Small intestine (tissue), 16 donors: ENCODE measurements at places on chromosomes 13 and 19. TPM values are rescaled to one million over a fixed set of nuclear protein-coding genes. Genes with fewer than 3 reads are reported as not detected.

DNA sequence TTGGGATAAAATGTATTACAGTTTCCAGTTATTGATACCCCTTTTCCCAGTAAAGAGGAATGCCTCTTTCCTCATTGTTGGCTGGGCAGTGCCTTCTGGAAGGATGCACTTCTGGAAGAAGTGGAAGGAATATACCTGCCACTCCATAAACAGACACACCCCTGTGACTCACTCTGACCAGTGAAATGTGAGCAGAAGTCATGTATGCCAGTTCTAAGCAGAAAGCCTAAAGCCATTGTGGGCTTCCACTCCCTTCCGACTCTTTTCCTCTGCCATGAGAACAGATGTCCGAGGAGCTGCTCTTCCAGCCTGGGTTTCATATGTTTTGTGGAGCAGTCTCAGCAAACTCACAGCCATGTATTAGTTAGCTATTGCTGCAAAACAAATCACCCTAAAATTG, 166.1 kb upstream of the SERP2 start:
- no peaks in the 10 kb centered on the region for H3K4me1 ChIP-seq
- H3K36me3 ChIP-seq, result no peaks in the 10 kb centered on the region
- no peak for DNase-seq
- no peak overlapping the region for H3K27ac ChIP-seq

- no peak overlapping the region for H3K27ac ChIP-seq
- H3K36me3 ChIP-seq, result no peaks in the 10 kb centered on the region
- no peaks in the 10 kb centered on the region for H3K4me1 ChIP-seq
- no peaks in the 10 kb centered on the region for H3K27me3 ChIP-seq
- H3K4me3 ChIP-seq, result no peak overlapping the region
These were observed 133.5 kb upstream of the MIR17HG start for GRCh38 chr13:91214031-91214430.

DNA sequence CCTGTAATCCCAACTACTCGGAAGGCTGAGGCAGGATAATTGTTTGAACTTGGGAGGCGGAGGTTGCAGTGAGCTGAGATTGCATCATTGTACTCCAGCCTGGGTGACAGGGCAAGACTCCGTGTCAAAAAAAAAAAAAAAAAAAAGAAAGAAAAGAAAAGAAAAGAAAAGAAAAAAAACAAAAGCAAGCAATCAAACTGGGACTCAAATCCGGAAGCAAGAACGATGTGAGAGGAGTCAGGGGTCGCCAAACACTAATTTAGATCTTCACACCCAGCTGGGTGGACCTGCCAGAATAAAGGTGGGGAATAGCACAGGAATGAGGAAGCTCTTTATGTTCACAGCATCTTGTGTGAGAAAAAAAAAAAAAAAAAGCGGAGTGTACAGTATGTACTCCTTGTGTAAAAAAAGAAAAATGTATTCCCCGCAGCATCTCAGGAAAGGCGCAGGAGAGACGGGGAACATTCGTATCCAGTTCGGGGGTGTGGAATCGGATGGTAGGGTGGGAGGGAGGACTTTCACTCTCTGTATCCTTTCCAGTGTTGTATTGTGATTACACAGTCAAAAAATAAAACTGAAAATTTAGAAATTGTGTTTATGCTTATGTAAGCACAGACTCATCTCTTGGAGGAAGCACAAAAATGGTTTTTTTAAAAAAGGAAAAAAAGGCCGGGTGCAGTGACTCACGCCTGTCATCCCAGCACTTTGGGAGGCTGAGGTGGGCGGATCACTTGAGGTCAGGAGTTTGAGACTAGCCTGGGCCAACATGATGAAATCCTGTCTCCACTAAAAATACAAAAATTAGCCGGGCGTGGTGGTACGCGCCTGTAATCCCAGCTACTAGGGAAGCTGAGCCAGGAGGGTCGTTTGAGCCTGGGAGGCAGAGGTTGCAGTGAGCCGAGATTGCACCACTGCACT, 7.6 kb downstream of the DNAJB1 start:
- DNase-seq, result no peak
- no peak overlapping the region for H3K27ac ChIP-seq
- H3K36me3 ChIP-seq, result no peaks in the 10 kb centered on the region
- H3K4me1 ChIP-seq, result peaks cover 23% of the 10 kb centered on the region
- no peak overlapping the region for H3K4me3 ChIP-seq
- no peaks in the 10 kb centered on the region for H3K27me3 ChIP-seq

DNA sequence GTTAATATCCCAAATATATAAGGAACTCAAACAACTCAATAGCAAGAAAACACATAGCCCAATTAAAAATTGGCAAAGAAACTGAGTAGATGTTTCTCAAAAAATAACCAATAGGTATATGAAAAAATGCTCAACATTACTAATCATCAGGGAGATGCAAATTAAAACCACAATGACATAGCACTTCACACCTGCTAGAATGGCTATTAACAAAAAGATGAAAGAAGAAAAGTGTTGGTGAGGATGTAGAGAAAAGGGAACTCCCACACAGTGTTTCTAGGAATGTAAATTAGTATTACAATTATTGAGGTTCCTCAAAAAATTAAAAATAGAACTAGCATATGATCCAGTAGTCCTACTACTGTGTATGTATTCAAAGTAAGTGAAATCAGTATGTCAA, 1212.8 kb downstream of the DIAPH3 start:
- H3K27me3 ChIP-seq, result no peaks in the 10 kb centered on the region
- no peaks in the 10 kb centered on the region for H3K4me1 ChIP-seq
- H3K4me3 ChIP-seq, result no peak overlapping the region
- H3K27ac ChIP-seq, result no peak overlapping the region

GRCh38 chr13:35961461-35962220, 169.5 kb downstream of the DCLK1 start:
- no peaks in the 10 kb centered on the region for H3K36me3 ChIP-seq
- no peaks in the 10 kb centered on the region for H3K27me3 ChIP-seq
- H3K27ac ChIP-seq, result no peak overlapping the region
- no peak for DNase-seq
- no peak overlapping the region for H3K4me3 ChIP-seq

DNA sequence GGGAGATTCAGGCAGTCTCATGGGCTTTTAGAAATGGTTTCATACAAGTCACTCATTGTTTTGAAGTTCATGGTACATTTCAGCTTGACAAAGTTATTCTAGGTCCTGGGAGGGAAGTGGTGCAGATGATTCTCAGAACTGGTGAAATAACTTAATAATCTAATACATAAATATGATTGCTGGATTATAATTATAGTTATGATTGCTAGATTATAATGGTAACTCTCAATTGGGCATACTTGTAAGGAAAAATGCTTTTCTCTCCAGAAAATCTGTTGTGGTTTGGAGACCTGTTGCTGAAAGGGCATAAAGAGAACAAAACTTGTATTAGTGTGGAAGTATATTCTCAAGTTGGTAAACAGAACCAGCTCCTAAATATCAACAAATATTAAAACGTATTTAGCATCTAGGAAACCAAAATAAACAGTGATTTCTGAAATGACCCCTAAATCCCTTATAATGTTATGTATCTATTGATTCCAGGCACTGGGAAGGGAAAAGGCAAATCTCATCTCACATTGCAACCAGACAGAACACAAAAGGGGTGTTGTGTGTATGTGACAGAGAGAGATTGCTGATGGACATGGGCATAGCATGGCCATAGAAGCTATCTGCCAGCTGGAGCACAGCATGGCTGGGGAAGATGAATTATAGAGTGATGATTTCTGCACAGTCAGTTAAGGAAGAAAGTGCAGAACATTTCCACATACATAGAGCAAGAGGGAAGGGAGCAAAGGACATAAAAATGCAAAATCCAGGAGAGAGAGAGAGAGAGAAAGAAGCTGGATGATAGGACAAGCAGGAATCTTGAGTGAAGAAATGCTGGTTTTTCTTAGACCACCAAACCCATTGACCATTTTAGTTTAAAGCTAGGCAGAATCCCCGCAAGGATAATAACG, 87.1 kb upstream of the FRY start:
- no peak overlapping the region for H3K27ac ChIP-seq
- H3K4me3 ChIP-seq, result no peak overlapping the region
- DNase-seq, result no peak
- no peaks in the 10 kb centered on the region for H3K36me3 ChIP-seq
- no peaks in the 10 kb centered on the region for H3K27me3 ChIP-seq

- peaks cover 63% of the 10 kb centered on the region for H3K36me3 ChIP-seq
- no peak overlapping the region for H3K4me3 ChIP-seq
- H3K27ac ChIP-seq, result no peak overlapping the region
- peak; percentile 50 for DNase-seq
- no peaks in the 10 kb centered on the region for H3K4me1 ChIP-seq
These were observed 17.6 kb downstream of the LIG1 start for GRCh38 chr19:48152551-48152950.

Gene CGB7
- polyA plus RNA-seq, result 0.13 TPM

Gene TLE2
- 19.2 TPM for polyA plus RNA-seq

Gene LILRA6
- 0.27 TPM for polyA plus RNA-seq

Gene PLK5
- polyA plus RNA-seq, result 0.25 TPM

Gene RAB3A
- polyA plus RNA-seq, result 6.0 TPM

Gene CRB3
- 120 TPM for polyA plus RNA-seq
